ENCODE measurements at places on chromosomes 7 and 10.

DNA sequence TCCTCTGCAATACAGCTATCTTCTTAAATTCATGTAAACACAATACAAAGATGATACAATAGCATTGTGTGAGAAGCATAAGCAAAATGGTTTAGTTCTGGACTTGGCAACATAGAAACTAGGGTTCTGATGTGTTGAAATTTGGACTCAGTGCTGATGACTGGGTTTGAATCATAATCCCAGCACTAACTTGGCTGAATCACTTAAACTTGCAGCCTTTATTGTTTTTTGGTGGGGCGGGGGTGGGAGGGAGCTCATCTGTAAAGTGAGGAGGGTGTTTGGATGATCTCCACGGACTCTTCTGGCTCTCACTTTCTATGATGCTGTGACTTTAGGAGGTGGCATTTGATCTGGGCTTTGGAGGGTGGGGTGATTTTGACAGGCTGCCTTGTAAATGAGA, 158.2 kb downstream of the WNT2 start:
- DNase-seq, result no peak

GRCh38 chr7:156956727-156957126, 7.2 kb downstream of the NOM1 start:
- DNase-seq, result no peak

GRCh38 chr7:82247814-82248433, 195.7 kb downstream of the CACNA2D1 start:
- no peak for DNase-seq

DNA sequence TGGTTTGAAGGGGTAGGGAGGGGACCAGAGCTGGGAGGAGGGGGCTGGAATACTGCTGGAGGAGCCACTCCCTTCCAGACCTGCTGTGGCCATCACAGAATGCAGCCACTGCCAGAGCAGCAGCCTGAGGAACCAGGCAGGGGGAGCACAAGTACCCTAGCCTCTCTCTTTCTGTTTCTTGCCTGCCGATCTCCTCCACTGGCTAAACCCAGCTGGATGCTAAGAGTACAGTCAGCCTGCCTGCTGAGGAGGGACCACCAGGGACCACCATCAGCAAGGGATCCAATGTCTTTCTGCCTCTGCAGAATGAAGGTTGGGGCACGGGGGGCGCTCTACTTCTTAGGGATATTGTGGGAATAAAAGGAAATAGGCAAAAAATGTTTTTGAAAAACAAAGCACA, 4.7 kb downstream of the BLVRA start:
- no peak for DNase-seq

- no peak for DNase-seq
Observed at GRCh38 chr10:68597407-68597806, 37.3 kb downstream of the TET1 start.

DNA sequence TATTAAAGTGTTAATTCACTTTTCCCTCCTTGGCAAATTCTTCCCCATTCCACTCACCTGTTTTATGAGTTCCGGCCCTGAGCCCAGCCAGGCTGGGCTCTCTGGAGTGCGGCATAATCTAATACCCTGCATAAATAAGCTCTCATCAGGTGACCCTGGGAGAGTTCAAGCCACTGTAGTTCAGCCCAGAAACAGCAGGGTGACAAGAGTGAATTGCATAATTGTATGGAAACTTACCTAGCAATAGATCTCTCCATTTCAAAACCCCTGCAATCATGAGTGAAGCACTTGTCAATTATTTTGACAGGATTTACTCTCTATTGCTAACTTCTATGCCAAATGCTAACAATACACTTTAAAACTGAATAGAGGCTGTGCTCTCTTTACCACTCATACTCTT, 94.7 kb downstream of the OSBPL3 start:
- no peak for DNase-seq

DNA sequence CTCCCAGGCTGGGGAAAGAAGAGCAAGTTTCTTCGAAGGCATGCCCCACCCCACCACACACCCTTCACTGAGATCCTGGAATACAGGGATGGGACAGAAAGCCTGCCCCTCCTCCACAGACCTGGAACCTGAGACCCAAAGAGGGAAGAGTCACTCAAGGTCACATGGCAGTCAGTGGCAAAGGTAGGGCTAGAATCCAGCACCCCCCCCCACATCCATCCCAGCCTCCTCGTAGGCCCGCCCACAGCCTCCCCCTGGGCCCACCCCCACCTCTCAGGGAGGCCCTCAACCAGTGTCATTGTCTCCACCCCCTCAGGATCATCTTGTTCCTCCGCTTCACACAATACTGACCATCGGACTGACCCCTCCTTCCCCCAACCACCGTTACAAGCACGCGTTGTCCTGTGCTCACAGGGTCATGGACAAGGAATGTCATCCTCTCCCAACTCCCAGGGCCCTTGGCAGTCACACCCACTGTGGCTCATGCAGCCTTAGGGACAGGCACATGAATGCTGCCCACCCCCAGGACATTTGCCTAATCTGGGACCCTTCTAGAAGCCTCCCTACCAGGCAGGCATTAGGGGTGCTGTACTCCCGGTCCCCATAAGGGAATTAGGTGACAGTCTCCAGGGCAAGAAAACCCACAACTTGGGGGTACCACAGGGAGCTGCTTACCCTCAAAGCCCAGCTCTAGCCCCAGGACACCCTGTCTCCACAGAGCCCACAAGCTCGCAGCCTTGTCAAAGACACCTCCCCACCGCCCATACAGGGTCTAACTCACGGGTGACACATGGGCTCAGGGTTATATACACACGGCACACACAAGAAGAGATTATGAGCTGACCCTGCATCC, 1.4 kb downstream of the KCNH2 start:
- DNase-seq, result no peak

DNA sequence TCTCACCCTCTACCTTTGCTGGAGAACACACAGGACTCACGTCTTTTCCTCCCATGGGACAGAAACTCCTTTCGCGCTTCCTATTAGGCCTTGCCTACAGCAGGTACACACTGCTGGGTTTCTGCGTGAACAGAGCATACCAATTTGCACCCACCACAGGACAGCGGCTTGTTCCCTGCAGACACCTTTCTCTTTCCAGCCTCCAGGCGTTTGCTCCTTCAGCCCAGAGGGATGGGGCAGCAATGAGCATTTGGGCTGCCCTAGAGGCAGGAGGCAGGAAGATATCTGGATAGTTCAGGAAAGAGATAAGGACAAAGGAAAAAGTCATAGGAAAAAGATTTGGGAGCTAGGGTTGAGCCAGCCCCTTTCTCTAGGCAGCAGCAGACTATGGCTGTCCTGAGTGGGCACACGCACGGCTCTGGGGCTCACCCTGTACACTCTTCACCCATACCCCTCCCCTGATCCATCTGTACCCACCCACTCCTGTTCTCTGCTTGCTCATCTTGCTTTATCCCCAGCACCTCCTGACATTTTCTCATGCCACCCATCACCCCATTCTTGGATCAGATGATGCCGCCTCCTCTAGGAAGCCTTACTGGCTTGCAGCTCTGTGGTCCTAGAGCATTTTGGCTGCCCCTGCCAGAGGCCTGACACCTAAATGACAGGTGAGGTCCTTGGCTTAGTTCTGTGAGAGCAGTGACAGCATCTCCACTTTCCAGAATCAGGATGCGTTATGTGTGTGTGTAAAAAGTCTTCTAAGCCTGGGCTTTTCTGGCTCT, 40.7 kb upstream of the SPDYE3 start:
- no peak for DNase-seq

GRCh38 chr7:31545549-31545948, 31.7 kb downstream of the ITPRID1 start:
- DNase-seq, result no peak

GRCh38 chr7:149721084-149721601, 52.2 kb downstream of the ZNF467 start:
- no peak for DNase-seq

DNA sequence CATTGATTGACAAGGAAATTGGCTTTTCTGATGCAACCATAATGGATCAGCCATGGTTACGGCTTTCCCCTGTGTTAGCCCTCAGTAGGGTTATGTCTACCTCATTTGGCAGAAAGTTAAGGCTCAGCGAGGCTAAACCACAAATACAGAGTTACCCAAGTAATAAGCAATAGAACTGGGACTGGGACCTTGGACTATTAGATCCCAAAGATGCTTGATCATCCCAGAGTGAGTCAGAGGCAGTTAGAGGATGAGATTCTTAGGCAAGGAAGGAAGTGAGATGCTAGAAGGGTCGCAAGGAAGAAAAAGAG, 401.4 kb downstream of the TNS3 start:
- DNase-seq, result no peak

GRCh38 chr10:99908512-99908911, 101.2 kb downstream of the DNMBP start:
- no peak for DNase-seq

GRCh38 chr7:128167042-128167701, 73.9 kb upstream of the LEP start:
- DNase-seq, result no peak

DNA sequence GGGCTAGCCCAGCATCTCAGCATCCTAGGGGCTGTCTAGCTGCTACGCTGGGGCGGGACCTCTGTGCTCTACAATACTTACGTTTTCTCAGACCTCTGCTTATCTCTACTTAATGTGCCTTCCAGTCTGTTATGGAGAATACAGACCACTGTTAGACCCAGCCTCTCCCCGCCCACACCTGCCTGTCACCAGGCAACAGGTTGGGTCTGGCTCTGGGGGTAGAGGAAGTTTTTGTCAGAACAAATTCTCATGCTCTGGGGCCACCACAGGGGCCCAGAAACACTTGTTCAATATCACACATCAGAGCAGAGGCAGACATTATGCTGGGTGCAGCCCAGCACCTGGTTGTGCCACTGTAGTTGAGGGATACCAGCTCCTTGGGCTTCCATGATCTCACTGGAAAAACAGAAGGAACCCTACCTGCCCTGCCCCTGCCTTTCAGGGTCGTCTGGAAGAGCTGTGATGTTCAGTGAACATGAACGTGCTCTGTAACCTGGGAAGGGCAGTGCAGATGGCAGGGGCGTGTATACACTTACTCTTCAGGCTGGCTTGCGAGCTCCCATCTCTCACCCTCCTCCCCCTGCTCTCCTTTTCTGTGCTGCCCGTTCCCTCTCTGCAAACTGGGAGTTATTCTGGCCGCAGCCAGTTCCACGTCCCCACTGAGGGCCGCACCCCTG, 135.2 kb upstream of the PODXL start:
- DNase-seq, result no peak

GRCh38 chr10:10222304-10222841, 795.3 kb upstream of the CELF2 start:
- DNase-seq, result no peak
